ENCODE measurements at places on chromosomes 16 and 17.

GRCh38 chr16:20383106-20384029 is 21.2 kb downstream of the PDILT start:
- DNase-seq, result peak; percentile 81

- no peak for DNase-seq
Observed at GRCh38 chr16:66590322-66590721, 11.1 kb downstream of the CMTM2 start.

DNA sequence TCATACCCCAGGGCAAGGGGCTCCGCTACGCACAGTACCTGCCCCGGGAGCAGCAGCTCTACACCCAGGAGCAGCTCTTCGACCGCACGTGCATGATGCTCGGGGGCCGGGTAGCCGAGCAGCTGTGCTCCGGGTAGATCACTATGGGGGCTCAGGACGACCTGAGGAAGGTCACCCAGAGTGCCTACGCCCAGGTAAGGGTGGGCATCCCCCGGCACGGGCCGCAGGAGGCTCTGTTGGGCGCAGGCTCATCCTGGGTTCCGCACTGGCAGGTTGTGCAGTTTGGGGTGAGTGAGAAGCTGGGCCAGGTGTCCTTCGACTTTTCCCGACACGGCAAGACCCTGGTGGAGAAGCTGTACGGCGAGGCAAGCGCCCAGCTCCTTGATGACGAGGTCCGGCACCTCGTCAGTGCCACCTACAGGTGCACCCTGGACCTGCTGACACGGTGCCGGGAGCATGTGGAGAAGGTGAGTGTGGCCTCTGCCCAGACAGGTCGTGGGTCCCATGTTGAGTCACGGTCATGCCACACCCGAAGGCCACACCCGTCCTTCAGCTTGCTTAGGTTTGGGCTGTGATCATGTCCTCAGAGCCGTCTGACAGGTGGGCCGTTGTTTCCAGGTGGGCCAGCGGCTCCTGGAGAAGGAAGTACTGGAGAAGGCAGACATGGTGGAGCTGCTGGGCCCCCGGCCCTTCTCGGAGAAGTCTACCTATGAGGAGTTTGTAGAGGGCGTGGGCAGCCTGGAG is 19.3 kb downstream of the DBNDD1 start:
- no peak for DNase-seq

- DNase-seq, result no peak
Observed at GRCh38 chr17:8441690-8442089, 6.0 kb downstream of the NDEL1 start.

- no peak for DNase-seq
Observed at GRCh38 chr17:1560858-1561355, 1.7 kb downstream of the PITPNA start.

DNA sequence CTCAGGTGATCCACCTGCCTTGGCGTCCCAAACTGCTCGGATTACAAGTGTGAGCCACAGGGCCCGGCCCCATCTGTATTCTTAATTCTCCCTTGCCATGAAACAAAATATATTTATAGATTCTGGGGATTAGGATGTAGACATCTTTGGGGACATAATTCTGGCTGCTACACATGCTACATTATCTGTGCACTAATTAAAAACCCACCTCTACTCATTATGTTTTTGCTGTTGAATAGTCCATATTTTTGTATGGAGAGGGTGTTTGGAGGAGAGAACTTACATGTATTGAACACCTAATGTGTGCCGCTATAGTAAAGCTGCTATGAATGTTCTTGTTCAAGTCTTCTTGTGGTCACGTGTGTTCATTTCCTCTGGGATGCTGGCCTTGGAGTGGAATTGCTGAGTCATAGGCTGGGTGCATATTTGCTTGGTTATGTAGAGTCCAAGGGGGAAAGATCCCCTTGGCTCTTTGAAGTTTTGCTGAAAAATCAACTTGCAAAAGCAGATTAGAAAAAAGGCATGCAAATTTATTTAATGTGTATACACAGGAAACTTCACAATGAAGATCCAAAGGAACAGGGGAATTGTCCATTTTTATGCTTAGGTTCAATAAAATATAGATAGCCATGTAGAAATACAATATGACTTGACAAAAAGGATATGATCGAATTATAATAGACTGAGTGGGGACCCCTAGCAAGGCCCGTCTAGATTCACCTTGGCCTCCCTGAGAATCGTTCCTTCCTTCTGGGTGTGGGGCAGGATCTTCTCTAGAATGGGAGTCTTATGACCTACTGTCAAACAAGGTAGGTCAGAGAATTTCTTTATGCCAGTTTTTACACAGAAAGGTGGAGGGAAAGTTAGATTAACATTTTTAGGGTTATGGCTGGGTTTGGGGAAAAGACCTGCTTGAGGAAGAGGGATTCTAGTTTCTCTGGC is 42.1 kb upstream of the GPRC5B start:
- DNase-seq, result peak; percentile 85

GRCh38 chr17:78781893-78782304 is at the start of gene CYTH1:
TSS of gene CYTH1 (minus strand) at chr17:78782273. CDS start at chr17:78782223, 50 bp downstream.
- DNase-seq, result no peak

- no peak for DNase-seq
Observed at GRCh38 chr16:3591991-3592390, 14.8 kb upstream of the NLRC3 start.

GRCh38 chr17:36461330-36462110 is 25.0 kb upstream of the ZNHIT3 start:
- no peak for DNase-seq

- no peak for DNase-seq
Observed at GRCh38 chr17:21425321-21425720, 49.2 kb downstream of the KCNJ12 start.

GRCh38 chr17:59418732-59419166 is 87.3 kb downstream of the YPEL2 start:
- DNase-seq, result no peak

GRCh38 chr17:79803997-79804855 is 7.3 kb upstream of the CBX8 start:
- DNase-seq, result no peak

- no peak for DNase-seq
Observed at GRCh38 chr17:62913991-62914570, 52.0 kb upstream of the TANC2 start.

- peak; percentile 73 for DNase-seq
Observed at GRCh38 chr16:89764711-89765201, 43.4 kb downstream of the ZNF276 start.

DNA sequence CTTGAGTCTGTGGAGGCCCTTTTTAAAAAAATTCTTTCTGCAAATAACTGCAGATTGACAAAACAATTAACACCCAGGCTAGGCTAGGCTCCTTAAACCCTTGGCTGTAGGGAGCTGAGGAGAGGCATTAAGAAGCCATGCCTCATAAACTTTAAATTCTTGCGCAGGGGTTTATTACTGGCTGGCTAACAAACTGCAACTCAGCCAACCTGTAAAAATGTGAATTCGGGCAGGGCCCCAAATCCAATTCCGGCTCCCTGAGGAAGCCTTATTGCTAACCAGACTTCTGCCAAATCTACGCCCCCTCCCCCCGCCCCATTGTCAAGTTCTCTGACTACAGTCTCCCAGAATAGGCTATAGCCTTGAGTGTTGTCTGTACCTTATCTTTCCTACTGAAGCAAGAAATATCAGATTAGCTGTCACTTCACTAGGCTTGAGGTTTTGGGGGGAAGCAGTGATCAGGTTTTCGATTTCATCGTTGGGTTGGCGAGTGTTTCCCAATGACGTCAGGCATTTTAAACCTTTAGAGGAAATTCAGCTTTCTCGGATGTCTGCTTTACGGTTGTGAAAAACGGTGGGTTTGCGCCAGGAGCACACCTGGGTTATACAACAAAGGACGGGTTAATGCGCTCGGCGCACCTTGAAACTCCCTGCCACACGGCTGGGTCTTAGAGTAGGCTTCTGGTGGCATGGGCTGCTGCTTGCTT is 2.0 kb downstream of the CDH3 start:
- no peak for DNase-seq

- no peak for DNase-seq
Observed at GRCh38 chr17:78448356-78448993, 70.0 kb downstream of the PGS1 start.

- DNase-seq, result no peak
Observed at GRCh38 chr16:83599789-83600462, 207.9 kb upstream of the HSBP1 start.

DNA sequence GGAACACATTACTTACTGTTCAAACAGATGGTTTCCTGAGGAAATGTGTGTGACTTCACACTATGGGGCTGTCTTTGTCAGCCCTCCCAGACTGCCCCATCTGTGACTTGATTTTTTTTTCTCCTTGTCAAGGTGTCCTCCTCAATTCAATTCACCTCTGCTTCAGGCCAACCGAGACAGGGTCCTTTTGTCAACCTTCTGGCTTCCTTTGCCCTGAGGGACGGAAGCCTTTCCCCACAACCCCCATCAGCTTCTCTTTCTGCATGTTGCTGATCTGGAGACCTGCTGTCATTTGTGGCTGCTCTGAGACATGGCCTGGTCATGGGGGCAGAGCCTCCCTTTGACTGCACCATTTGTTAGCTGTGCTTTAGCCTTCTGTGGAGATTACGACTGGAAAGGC is 21.3 kb upstream of the RGS9 start:
- DNase-seq, result no peak

GRCh38 chr16:78744796-78745107 is 645.3 kb downstream of the WWOX start:
- no peak for DNase-seq

- DNase-seq, result no peak
Observed at GRCh38 chr17:50122945-50123344, 7.0 kb downstream of the SAMD14 start.

GRCh38 chr17:57586196-57586740 is 158.8 kb downstream of the CCDC182 start:
- DNase-seq, result no peak

GRCh38 chr17:6660805-6661463 is 9.4 kb downstream of the C17orf100 start:
- DNase-seq, result no peak

DNA sequence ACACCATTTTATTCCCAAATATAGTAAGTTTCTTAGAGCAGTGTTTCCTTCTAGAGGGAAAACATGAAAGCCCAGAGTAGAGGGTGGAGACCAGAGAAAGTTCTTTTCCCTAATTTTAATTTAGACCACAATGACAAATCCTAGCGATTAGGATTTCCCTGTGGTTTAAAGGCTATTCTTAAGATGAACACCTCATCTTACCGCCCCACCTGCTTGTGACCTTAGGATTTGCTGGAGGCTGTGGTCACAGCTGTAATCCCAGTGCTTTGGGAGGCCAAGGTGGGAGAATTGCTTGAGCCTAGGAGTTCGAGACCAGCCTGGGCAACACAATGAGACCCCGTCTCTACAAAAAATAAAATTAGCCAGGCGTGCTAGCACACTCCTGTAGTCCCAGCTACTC is 51.1 kb downstream of the GPRC5B start:
- DNase-seq, result no peak

DNA sequence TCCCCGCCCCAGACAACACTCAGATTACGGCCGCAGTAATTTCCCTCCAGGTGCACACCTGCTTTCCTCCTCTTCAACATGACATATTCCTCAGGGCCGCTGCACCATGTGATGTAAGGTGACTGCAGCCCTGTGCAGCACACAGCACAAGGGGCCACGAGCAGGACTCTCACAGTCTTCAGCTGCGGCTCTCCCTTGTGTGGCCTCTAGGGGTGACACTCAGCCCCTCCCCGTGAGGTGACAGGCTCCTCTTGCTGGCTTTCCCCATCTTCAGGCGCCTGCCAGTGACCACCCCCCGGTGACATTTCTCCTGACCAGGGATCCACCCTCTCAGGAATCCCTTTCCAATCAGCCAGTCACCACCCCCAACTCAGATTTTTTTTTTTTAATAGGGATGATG is 31.3 kb upstream of the ABCC3 start:
- no peak for DNase-seq

GRCh38 chr16:2768403-2769089 is 8.5 kb downstream of the ELOB start:
- DNase-seq, result peak; percentile 86

GRCh38 chr17:71460943-71461342 is 659.9 kb upstream of the SOX9 start:
- DNase-seq, result peak; percentile 71

- DNase-seq, result no peak
Observed at GRCh38 chr17:2397247-2398171, 3.4 kb downstream of the MNT start.

- DNase-seq, result peak; percentile 81
Observed at GRCh38 chr17:71024172-71024571, 854.8 kb downstream of the KCNJ2 start.

GRCh38 chr16:90043526-90043925 is 24.3 kb upstream of the DBNDD1 start:
- no peak for DNase-seq

DNA sequence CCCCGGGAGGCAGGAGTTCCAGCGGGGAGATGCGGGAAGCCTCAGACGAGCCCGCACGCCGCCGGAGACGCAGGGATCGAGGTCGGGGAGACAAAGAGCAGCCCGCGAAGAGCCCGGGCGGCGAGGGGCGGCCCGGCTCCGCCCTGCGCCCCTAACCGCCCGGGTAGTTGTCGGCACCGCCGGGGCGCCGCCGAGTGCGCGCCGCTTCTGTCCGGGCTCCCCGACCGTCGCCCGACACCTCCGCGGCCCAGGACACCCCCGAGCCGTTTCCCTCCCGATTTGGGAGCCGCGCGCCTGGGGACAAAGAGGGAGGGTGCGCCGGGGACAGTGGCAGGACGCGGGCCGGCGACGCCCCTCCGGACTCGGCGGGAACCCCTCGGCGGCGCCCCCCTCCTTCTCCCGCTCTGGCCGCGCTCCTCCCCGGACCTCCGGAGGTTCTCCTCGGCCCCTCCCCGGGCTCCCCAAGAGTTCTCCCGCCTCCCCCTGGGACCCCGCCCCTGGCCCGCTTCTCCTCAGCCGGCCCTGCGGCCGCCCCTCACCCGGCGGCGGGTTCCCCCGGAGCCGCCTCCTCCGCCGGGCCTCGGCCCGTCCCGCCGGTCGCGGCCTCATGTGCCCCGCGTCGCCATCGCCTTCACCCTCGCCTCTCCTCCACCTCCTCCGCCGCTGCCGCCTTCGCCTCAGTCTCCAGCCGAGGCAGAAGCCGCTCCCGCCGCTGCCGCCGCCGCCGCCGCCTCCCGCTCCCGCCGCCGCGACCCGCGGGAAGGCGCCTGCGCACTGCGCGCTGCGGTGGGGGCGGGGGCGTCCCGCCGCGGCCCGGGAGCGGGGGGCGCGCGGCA is at the start of gene GJC1:
Gene GJC1 (minus strand): TSS at position 765 of the 836 bp plus-strand sequence. CDS start 24,470 bp downstream, outside the sequence.
- DNase-seq, result no peak

DNA sequence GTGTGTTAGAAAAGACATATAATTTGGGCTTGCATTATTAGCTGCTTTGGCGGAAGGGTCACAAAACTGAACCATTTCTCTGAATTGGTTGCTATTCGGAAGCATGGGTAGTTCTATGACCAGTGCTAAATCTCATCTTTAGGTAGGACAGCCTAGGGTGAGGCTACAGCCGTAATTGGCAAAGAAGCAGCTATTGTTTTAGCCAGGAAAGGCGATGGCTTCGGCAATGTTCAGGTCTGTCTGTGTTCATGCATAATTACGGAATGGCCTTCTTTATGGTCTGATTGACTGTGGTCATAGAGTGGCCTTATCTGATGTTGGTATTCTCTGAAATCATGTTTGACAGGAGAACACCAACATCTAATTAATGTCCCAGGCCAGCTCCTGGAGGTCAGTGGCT is 368.4 kb upstream of the HSBP1 start:
- DNase-seq, result no peak

- DNase-seq, result no peak
Observed at GRCh38 chr17:51430591-51430990, 170.2 kb downstream of the UTP18 start.

All from choroid plexus epithelial cell (primary cell).